Activated naive CD4-positive, alpha-beta T cell (primary cell): ENCODE measurements at places on chromosomes 7 and 10.

DNA sequence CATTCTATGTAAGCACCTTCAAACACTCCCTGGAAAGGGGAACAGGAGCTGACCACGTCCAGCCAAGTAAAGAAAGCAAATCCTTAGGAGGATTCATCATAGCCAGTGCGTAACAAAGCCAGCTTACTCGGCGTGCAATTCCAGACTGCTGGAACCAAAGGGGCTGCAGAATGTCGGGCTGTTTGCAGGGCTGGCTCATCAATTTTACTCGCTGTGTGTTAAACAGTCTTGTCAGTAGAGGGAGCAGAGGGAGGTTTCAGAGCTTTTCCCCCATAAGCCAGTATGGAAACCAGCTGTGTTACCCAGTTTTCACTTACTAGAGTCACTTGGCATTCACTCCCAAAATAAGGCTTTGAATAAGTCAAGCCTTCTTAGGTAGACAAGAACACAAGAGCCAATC is 127.1 kb downstream of the KMT2E start:
- no peak for DNase-seq

- no peak for DNase-seq
Observed at GRCh38 chr7:123666492-123666891, 10.8 kb downstream of the LMOD2 start.

DNA sequence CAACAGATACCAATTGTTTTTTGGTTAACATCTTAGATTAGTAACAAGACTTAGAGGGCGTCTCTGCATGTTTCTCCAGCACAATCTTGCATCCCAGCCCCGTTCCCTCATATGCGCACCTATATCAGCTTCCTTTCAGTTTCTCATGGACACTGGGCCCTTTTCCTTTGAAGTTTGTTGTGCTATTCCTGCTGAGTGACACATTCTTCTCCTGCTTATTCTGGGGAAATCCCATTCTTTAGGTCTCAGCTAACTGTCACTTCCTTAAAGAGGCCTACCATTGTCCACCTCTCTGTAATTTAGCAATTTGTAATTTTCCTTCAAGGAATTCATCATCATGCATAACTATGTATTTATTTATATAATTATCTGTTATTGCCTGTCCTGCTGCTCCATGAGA is 110.3 kb upstream of the STEAP1B start:
- DNase-seq: no peak

DNA sequence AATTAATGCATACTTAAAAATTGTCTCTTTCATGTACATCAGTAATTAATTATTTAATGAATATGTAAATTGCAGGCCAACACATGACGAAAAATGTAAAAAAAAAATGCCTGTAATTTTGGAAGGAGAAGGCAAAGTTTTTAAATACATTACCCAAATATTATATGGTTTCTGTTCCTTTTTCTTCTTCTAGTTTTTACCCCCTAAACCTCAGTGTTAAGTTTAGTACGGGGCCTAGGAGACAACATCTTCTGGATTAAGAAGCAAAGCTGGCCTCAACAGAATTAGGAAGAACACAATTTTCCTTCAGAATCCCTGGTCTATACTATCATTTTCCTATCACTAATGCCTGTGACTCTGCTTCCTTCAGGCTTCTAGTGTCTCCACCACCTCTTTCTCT is 459.3 kb upstream of the NRP1 start:
- DNase-seq: no peak
